ENCODE measurements at places on chromosomes 2 and 18.

GRCh38 chr2:74011246-74011645 is 26.5 kb downstream of the TET3 start:
- DNase-seq, result no peak

GRCh38 chr2:207107551-207107950 is 58.2 kb downstream of the KLF7 start:
- DNase-seq, result no peak

DNA sequence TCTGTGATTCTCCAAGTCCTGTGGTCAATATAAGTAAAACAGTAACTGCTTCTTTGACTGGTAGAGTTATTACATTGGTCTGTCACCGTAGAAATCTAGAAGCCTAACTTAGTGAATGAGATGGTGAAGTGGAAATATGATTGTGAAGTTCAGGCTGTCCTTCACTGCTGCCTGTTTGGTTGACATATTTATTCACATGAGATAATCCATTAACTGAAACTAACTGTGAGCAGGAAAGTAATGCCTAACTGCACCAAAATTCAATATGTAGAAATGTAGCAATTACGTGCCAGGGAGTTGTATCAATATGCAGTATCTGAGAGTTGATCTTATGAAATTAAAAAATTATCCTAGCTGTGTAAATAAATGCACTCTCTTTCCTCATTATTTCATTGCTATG is 147.7 kb upstream of the APCDD1 start:
- DNase-seq, result no peak

DNA sequence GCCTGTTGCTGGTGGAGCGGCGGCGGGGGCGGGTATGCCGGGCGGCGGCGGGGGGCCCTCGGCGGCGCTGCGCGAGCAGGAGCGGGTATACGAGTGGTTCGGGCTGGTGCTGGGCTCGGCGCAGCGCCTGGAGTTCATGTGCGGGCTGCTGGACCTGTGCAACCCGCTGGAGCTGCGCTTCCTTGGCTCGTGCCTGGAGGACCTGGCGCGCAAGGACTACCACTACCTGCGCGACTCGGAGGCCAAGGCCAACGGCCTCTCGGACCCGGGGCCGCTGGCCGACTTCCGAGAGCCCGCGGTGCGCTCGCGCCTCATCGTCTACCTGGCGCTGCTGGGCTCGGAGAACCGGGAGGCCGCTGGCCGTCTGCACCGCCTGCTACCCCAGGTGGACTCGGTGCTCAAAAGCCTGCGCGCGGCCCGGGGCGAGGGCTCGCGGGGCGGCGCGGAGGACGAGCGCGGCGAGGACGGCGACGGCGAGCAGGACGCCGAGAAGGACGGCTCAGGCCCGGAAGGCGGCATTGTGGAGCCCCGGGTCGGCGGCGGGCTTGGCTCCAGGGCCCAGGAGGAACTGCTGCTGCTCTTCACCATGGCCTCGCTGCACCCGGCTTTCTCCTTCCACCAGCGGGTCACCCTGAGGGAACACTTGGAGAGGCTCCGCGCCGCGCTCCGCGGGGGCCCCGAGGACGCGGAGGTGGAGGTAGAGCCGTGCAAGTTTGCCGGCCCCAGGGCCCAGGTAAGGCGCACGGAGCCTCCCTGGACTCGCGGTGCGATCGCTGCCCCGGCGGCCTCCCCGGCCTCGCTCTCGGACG is 1.0 kb downstream of the ZCCHC2 start:
- DNase-seq, result peak; percentile 31

GRCh38 chr2:138269765-138270164 is 231.8 kb upstream of the SPOPL start:
- DNase-seq, result no peak

DNA sequence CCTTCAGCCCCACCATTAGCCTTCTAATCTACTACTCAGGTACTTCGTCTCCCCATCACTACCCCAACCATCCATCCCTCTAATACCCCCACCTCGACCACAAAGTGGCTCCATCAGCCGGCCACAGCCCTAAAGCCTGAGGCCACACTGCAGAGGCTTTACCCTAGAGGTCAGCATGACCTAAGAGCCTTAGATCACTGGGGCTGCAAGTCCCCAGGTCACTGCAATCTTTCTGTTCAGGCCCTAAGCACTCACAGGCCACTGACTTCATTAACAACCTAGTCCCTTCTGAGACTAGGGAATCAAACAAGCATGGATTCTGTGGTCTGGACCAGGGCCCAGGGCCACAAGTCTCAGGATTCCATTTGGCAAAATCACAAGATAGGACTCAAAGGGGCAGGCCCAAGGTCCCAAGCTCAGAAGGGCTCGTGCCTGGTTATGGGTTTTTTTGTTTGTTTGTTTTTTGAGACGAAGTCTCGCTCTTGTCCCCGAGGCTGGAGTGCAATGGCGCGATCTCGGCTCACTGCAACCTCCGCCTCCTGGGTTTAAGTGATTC is 37.0 kb upstream of the PKDCC start:
- DNase-seq, result no peak

DNA sequence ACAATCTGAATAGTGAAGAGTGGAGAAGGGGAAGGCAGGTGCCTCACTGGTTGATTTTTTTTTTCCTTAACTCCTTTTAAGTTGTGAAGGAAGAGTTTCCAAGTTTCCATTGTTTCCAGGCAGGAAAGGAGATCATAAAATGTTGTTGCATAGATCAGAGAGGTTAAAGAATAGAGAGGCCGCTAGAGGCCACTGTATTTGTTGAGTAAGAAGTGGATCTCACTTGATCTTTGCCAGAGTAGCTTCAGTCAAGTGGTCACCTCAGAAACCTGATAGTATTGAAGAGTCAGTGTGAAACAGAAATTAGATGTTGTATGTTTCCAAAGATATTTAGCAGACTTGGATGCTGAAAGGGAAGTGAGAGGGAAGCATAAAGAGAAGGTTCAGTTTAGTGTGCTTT is 17.6 kb downstream of the CTNNA2 start:
- no peak for DNase-seq

- DNase-seq, result no peak
These were observed 42.0 kb upstream of the SCG2 start for GRCh38 chr2:223644136-223644535.

- DNase-seq, result no peak
These were observed 139.6 kb upstream of the PELI1 start for GRCh38 chr2:64283641-64284361.

- no peak for DNase-seq
These were observed 65.9 kb upstream of the AFF3 start for GRCh38 chr2:100208141-100208770.

- no peak for DNase-seq
These were observed 58.9 kb downstream of the HAUS1 start for GRCh38 chr18:46163091-46163490.

DNA sequence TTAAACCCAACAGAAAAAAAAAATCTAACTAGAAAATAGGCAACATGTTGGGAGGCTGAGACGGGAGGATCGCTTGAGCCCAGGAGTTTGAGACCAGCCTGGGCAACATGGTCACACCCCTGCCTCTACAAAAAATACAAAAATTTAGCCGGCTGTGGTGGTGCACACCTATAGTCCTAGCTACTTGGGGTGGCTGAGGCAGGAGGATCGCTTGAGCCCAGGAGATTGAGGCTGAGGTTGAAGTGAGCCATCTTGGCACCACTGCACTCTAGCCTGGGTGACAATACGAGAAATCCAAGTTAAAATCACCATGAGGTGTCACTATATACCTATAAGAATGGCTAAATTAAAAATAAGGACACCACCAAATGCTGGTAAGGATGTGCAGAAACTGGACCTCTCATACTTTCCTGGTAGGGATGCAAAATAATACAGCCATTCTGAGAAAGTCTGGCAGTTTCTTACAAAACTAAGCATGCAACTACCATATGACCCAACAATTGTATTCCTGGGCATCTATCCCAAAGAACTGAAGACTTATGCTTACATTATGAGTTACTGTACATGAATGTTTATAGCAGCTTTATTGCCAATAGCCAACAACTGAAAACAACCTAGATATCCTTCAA is 2.2 kb downstream of the SEPTIN10 start:
- no peak for DNase-seq

- no peak for DNase-seq
These were observed 22.4 kb downstream of the SERPINB12 start for GRCh38 chr18:63564561-63564960.

DNA sequence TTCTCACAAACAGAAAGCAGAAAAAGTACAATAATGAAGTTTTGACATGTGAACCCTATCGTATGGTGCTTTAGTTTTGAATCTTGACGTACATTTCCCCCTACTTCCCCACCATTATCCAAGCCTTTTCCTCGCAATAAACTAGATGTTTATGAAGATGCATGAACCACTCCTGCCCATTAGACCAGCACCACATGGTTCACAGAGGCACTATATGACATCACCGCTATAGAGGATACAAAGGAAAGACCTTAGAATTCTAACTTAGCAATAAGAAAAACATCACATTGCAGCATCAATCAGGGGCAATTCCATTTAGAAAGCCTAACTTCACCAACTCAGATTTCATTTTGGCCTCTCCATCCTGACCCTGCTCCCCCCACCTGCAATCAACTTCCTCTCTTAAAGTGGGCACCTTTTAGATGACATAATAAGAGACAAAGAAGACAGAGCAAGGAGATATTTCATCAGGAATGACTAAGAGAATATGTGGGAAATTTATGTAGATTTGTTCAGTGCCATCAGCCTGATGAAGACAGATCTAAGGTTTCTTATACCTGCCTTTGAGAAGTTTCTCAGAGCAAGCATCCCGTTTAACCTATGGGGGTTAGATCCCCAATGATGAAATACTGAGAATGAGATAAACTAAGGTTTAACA is 124.9 kb downstream of the PIGN start:
- DNase-seq, result no peak

GRCh38 chr2:157572725-157573124 is 55.9 kb downstream of the ACVR1C start:
- DNase-seq, result no peak

- DNase-seq, result no peak
These were observed 93.9 kb upstream of the CTDP1 start for GRCh38 chr18:79585395-79586370.

GRCh38 chr2:144747571-144747970 is 227.7 kb upstream of the ZEB2 start:
- DNase-seq, result no peak

- no peak for DNase-seq
These were observed 12.8 kb upstream of the IHH start for GRCh38 chr2:219073413-219074129.

- DNase-seq, result no peak
These were observed 126.1 kb upstream of the PXDN start for GRCh38 chr2:1870431-1870830.

GRCh38 chr2:237982039-237982725 is 15.4 kb downstream of the UBE2F start:
- DNase-seq, result no peak

GRCh38 chr2:240078631-240079030 is 25.3 kb upstream of the OR6B3 start:
- no peak for DNase-seq

- DNase-seq, result no peak
These were observed 86.7 kb downstream of the FTCDNL1 start for GRCh38 chr2:199764273-199764800.

- DNase-seq, result no peak
These were observed 8.5 kb downstream of the RFX8 start for GRCh38 chr2:101466426-101466825.

Data from stimulated activated CD4-positive, alpha-beta T cell treated with anti-CD3 and anti-CD28 coated beads, Interleukin-15, amount 100 ng/mL, for 48 hours (primary cell).